ENCODE measurements at places on chromosomes 13 and 19.

GRCh38 chr19:7784856-7785255, 21.8 kb downstream of the CLEC4M start:
- no peak for DNase-seq

- no peak for DNase-seq
These were observed 90.5 kb upstream of the ANKRD10 start for GRCh38 chr13:111005364-111005763.

DNA sequence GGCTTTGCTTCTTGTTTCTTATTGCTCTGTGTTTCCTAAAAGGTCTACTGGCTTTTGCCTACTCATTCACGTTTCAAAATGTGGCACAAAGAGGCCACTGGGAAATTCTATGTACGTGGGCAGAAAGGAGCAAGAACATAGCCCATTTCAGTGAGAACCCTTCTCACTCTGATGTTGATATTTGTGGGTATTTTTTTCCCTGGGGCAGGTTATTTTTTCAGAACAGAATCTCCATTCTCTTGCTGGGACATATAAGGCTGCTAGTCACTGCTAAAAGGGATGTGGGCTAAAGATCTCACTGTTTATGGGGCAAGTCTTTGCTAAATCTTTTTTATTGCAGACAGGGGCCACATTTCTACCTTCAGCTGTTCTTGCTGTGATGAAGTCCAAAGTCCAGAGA, 27.1 kb downstream of the EDNRB start:
- DNase-seq, result no peak

GRCh38 chr13:42413484-42413815, 141.5 kb downstream of the AKAP11 start:
- no peak for DNase-seq

GRCh38 chr19:9945319-9945966, 9.1 kb upstream of the OLFM2 start:
- no peak for DNase-seq

- DNase-seq, result no peak
These were observed 416.4 kb downstream of the DCT start for GRCh38 chr13:94063096-94063495.

DNA sequence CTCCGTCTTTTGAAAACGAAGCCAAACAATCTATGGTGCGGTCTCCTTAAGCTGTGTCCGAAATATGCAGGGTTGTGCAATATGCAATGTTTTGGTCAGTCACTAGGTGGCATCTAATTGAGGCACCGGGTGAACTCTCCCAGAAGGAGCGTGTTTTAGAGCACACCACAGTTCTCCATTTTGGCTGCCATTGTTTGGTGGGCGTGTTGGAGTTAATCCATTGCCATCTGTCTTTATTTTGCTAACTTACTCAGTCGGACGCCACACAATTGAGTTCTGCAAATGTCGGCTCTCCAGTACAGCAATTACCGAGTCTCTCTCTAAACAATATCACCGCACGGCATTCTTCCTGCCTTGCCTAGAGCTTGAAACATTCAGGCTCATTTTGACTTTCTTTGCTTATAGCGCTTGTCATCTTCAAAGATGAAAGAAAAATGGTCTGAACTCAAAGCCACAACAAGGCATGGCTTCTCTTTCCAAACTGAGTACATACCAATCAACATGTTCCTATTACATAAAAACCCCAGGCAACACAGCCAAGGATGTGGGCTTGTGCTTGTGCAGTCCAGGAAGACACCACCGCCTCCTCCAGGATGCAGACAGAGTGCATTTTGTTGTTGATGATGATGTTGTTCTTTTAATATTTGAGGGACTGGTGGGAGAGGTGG, 182.0 kb upstream of the SERP2 start:
- DNase-seq, result no peak

DNA sequence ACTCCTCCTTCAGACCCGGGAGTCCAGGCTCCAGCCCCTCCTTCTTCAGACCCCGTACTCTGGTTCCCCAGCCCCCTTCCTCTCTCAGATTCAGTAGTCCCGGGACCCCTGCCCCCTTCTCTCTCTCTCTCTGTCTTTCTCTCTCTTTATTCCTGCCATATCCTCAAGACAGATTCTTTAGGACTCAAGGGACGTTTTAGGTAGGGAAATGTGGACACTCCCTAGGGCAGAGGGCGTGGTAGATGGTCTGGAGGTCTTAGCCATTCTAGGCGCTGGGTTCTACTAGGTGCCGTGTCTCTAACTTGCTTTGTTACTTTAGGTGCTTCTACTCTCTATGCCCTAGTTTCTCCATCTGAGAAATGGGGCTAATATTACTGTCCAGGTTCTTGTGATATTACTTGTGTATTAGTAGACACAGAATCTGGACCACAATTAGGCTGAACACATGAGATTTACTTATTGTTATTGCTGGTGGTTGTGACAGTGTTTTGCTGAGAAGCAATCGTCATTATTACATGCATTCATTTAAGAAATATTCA, 751 bp upstream of the C19orf84 start:
- no peak for DNase-seq

DNA sequence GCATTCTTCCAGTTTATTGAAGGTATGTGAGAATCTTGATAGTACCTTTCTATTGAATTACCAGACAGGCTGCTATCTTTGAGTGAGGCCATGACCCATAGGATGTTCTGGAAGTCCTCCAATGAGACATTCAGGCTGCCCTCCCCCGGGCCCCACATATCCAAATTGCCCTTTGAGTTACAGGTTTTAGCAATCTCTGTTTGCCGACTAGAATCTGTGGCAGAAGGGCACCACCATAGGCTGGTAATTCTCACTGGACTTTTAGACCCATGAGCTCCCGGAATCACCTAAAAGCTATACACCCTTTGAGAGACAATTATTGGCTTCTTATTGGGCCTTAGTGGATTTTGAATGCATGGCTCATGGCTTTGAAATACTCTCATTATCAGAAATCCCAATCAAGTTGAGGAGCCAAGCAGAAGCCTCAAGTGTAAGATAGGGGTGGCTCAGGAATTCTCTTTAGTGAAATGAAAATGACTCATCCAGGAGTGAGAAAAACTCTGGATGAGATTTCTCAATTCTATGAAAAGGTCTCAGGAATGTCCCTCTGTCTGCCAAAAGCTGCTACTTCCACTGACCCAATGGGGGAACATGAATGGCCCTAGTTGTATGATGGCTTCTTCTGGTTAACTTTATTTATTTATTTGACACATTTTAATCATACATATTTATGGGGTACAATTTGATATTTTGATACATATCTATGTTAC, 172.1 kb upstream of the CSNK1A1L start:
- no peak for DNase-seq

DNA sequence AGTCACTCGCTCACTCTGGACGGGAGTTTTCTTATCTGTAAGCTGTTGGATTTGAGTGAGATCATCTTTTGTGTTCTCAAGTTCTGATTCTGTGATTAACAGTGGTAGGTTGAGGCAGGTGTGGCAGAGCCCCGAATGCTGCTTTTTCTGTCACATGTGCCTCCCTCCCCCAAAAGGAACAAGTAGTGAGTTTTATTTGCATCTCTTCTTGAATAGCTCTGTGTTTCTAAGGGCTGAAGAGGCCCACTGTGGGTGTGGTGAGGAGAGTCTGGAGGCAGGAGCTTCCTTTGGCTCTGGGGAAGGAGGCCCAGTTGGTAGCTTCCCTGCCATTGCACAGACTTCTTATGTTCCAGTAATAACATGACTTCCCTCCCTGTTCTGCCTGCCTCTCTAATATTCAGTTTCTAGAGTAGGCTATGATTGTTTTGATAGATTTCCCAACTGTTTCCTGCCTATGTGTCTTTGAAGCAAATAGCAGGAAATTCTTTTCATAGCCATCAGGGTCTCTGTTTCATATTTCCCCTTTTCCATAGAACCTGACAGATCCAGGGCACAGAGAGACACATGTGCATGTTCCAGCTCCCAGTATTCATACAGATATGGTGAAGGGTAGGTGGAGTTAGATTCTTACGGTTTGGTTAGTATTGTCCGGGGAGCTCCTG, 23.9 kb upstream of the CXCL17 start:
- no peak for DNase-seq

DNA sequence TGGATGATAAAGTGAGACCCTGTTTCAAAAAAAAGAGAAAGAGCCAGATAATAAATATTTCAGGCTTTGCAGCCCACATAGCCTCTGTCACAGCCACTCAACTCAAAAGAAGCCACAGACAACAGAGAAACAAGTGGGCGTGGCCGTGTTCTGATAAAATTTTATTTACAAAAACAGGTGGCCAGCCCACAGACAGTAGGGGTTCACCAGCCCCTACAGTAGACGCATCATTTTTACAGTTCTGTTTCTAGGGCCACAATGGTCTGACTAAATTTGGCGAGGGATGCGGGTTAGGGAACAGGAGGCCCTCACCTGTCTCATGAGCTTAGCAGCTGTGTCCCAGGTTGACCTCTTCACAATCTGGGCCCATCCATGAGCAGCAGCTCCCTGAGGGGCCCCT, 59.5 kb downstream of the ARHGEF18 start:
- no peak for DNase-seq

DNA sequence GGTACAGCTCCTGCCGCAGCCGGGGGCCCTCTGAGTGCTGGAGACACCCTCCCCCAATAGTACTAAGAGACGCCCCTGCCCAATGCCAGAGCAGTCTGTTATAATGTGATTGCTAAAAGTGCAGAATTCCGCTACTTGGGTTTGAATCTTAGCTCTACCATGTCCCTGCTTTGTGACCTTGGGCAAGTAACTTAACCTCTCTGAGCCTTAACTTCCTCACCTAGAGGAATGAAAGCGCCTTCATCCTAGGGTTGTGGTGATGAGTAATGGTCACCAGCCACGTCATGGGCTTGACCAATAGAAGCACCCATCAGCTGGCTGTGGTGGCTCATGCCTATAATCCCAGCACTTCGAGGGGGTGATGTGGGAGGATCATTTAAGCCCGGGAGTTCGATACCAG, 6.5 kb downstream of the PLEKHG2 start:
- no peak for DNase-seq

DNA sequence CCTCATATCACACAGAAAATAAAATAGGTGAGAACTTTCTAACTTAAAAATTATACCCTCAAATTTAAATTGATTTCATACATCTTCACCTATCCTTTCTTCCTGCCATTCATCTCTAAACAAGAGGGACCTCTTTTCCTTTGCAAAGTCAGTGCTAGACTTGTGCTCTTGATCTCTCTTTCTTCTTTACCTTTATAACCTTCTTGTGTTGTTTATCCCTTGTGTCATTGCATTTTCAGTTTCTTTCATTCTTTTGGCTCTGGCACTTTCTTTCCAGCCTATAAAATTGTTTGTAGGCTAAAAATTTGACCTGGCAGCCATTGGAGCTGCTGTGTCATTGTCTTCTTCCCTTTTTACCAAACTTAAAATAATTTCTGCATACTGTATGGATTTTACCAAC, 190.1 kb downstream of the GPC5 start:
- no peak for DNase-seq

DNA sequence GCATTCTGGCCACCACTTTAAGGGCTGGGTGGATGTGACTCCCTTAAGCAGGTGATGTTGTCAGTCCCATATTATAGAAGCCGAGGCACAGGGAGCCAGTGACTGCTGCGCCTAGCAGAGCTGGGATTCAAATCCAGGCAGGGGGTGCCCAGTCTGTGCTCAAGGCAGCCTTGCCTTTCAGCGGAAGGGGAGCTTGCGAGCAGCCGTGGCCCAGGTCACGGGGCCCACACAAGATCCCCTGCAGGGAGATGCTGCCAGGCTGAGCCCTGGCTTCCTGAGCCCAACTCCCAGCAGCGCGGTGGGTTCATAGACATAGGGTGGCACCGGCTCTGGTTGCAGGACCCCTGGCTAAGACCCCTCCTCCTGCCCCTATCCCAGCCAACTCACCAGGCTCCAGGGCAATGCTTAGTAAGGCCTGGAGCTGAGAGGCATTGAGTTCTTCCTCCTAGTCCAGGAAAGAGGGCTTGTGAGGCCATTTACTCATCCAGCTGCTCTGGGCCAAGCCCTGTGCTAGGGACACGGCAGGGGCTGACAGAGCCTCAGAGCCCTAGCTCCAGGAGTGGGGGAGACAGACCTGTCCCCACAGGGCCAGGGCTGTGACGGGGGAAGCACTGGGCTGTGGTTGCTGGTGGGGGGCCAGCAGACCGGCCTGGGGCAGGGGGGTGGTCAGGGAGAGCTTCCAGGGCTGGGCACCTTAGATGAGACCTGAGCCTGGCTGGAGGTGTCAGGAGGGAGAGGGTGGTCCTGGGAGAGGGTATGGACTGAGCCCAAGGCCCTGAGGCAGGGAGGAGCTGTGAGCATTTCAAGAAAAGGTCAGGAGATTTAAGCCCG, 9.6 kb downstream of the CAPN12 start:
- DNase-seq, result no peak

GRCh38 chr13:27170516-27171243, 931 bp downstream of the USP12 start:
- no peak for DNase-seq

GRCh38 chr13:80962855-80963254, 621.9 kb upstream of the SPRY2 start:
- DNase-seq, result peak; percentile 43

GRCh38 chr13:31394506-31394905, 194.7 kb downstream of the B3GLCT start:
- DNase-seq, result no peak

GRCh38 chr13:36736119-36736726, 62.4 kb downstream of the SERTM1 start:
- DNase-seq, result no peak

GRCh38 chr13:71752775-71753513, 114.1 kb downstream of the DACH1 start:
- DNase-seq, result no peak

GRCh38 chr19:17075864-17076542, 426 bp downstream of the MYO9B start:
- no peak for DNase-seq
